H9 (cell line): ENCODE measurements at places on chromosomes 16 and 17. TPM values are rescaled to one million over a fixed set of nuclear protein-coding genes. Genes with fewer than 3 reads are reported as not detected.

Gene CACNB1
- 17.5 and 20.0 TPM in 2 replicates for total RNA-seq

DNA sequence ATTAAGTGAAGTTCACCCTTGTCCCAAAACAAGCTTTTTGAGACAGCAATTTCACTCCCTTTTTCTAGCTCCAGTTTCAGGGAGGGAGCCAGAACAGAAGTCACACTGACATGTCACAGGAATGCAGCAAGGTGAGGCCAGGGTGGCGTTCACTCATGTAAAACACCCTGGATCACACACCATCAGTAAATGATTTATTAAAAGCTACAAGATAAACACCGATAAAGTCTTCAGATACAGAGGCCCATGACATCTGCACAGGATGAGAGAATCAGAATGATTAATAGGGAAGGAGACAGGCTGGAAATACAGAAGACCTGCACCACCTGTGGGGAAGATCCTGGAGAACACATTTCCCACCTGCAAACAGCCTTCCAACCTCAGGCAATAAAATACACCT lies 77.5 kb upstream of the DYNLRB2 start:
- no peak for DNase-seq

DNA sequence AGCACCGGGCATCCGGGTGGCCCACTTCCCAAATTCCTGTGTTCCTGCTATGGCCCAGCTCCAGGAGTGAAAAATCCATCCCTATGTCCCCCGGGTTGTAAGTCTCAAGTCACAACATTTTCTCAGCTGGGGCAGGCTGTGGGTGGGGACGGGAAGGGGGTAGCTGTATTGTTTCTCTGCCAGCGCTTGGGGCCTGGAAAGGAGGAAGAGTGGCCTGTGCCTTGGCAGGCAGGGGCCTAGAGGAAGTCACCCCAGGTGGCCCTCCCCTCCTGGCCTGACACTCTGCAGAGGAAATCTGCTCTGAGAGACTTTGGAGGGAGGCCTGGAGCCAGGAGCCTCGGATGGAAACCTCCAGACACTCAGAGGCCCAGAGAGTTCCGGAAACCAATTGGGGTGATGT lies 10.6 kb upstream of the SCN4A start:
- DNase-seq: no peak

GRCh38 chr16:17265154-17265553 lies 205.6 kb downstream of the XYLT1 start:
- no peak for DNase-seq

GRCh38 chr16:73882033-73882432 lies 414.6 kb upstream of the PSMD7 start:
- DNase-seq: no peak

DNA sequence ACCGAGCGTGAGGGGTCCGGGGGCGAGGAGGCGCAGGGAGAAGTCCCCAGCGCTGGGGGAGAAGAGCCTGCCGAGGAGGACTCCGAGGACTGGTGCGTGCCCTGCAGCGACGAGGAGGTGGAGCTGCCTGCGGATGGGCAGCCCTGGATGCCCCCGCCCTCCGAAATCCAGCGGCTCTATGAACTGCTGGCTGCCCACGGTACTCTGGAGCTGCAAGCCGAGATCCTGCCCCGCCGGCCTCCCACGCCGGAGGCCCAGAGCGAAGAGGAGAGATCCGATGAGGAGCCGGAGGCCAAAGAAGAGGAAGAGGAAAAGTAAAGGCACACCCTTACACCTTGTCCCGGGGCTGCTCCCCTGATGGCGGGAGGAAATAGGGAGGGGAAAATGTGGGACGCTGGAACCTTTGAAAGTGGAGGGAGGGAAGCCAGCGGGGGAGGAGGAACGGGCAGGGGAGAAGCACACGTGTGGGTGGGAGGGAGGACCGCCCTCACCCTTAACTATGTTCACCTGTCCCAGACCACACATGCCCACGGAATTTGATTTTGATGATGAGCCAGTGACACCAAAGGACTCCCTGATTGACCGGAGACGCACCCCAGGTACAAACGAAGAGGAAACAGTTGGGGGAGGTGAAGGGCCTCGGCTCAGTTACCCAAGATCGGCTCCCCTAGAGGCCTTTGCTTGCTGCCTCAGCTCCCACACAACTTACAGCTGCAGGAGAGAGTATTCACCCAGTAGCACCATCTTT lies 916 bp downstream of the PAGR1 start:
- DNase-seq: peak; percentile 67

DNA sequence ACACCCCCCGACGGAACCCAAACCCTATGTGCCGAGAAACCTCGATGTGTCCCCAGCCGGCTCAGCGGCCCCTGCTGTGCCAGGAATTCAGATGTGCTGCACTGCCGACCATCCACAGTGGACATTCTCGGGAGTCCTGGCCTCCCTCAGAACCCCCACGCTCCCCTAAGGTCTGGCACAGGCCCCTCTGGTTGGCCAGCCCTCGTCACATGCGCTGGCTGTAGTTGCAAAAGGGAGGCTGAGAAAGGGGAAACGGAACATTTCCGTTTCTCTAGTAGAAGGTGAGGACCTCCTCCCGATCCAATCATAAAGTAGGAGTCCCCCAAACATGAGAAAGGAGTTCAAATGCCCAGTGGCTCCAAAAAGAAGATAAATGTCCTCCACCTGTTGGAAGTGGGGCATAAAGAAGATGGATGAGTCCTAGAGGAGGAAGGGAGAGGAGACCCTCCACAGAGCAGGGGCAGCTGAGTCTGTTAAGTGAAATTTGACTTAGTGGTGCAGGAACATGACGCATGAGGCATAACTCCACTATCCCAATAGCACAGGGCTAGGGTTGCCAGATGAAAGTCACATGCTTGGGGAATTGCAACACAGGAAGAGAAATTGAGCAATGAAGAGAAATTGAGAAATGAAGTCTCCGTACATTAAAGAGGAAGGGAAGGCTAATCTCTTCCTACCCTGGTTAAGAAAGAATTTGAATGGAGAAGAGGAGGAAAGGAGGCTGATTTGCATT lies 49.3 kb upstream of the WSB1 start:
- DNase-seq: peak; percentile 68

DNA sequence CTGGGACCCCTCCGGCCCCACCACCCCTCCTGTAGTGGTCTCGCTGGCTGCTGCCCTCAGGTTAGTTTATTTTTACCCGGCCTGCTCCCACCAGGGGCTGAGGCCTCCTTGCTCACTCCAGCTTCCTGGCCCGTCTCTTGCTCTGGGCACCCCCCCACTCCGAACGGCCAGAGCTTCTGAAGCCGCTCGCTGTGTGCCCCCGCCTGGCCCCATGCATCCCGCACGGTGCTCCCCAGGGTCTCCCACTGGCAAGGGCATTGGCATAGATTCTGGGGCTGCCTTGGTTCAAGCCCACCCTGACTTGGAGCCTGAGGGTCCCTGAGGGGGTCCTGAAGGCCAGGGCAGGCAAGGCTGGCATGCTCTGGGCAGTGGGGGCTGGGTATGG lies 186.4 kb downstream of the SEC14L1 start:
- no peak for DNase-seq
